ENCODE measurements at places on chromosomes 12 and 14.

GRCh38 chr12:82008251-82008650 lies 249.1 kb upstream of the PPFIA2 start:
- no peak for DNase-seq

- DNase-seq = no peak
Measured at GRCh38 chr14:94116701-94117100, 6.2 kb downstream of the IFI27 start.

DNA sequence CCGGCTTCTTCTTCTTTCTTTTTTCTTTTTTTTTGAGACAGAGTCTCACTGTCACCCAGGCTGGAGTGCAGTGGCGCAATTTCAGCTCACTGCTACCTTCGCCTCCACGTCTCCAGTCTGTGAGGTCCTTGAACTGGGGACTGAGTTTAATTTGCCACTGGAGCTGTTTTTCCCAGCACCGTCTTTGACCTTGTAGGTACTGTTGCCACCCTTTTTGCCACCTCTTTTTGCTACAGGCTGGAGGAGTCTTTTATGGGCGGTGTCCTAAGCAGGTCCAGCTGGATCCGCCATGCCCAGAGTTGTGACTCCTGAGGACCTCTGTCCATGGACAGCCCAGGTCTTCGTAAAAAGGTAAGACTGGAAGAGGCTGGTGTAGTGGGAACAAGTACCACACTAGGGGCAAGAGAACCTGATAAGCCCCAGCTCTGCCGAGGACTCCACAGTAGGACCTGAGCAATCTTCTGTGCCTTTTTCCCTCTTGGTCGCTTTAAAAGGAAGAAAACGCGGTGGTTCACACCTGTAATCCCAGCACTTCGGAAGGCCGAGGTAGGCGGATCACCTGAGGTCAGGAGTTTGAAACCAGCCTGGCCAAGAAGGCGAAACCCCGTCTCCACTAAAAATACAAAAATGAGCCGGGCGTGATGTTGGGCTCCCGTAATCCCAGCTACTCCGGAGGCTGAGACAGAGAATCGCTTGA lies 946 bp downstream of the RNU4-2 start:
- DNase-seq = no peak

DNA sequence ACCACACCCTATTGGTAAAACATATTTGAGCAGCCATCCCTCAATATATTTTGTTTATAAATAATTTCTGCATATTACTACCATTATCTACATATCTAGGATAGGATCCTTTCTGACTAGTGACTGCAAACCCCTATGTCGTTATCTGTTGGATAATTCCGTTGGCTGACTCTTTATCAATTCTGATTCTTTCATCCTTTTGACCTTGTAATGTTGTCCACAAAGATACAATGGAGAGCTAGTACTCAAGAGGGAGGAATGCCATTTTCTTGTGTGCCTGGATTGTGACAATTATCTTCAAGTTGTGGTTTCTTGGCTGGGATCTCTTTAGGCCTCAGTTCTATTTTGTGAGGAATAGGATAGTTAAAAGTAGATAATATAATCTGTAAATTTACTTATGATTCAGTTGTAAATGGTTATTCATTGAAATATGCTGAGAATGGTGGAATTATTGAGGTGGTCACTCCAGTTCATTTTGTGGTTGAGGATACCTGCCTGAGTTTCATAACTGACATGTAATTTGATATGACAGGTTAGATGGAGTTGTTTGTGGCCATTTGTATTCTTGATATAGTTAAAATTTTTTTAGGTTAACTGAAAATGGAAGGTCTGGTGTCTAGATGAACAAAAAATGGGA lies 10.1 kb downstream of the CHST11 start:
- DNase-seq = no peak

GRCh38 chr12:106021516-106021915 lies 117.2 kb downstream of the NUAK1 start:
- no peak for DNase-seq

- DNase-seq = no peak
Measured at GRCh38 chr12:67757651-67758050, 109.1 kb downstream of the DYRK2 start.

GRCh38 chr12:109545826-109546225 lies 27.5 kb downstream of the MMAB start:
- DNase-seq = no peak
